ENCODE measurements at places on chromosomes 5 and 9.
A peak's percentile ranks its signal among the peaks of the same experiment; 100 is the strongest.

DNA sequence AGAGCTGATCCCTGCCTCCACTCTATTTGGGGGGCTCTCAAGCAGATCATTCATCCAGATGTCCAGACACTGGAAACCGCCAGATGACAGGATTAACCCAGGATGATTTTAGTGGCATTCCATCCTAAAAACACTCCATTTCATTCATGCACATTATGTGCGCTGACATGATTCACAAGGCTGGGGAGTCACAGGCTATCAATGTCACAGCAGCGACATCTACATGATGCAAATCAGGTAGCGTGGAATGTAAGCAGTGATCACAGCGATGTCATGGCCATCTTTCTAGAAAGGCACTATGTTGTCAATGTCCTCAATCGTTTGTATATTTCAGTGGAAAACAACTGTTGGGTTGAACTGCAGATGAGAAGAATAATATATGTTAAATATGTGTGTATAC, 331.5 kb upstream of the MSX2 start:
- no peak for DNase-seq

GRCh38 chr5:99239826-99240360, 311.1 kb upstream of the CHD1 start:
- no peak for DNase-seq

DNA sequence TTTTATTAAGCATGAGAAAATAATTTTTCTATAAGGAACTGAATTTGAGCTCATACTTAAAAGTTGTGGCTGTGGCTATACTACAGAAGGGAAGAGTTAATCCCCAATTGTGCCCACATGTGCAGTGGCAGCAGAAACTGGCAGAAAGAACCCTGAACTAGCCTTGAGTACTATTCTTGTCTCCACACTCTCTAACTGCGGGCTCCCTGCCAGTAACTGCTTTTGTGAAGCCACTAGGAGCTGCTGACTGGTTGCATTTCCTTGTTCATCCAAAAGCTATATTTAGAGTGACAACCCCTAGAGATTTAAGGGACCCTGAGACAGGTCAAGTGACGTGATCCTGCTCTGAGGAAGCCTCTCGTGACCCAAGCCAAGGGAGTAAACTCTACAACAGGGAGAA, 238.6 kb downstream of the ELAVL2 start:
- no peak for DNase-seq

DNA sequence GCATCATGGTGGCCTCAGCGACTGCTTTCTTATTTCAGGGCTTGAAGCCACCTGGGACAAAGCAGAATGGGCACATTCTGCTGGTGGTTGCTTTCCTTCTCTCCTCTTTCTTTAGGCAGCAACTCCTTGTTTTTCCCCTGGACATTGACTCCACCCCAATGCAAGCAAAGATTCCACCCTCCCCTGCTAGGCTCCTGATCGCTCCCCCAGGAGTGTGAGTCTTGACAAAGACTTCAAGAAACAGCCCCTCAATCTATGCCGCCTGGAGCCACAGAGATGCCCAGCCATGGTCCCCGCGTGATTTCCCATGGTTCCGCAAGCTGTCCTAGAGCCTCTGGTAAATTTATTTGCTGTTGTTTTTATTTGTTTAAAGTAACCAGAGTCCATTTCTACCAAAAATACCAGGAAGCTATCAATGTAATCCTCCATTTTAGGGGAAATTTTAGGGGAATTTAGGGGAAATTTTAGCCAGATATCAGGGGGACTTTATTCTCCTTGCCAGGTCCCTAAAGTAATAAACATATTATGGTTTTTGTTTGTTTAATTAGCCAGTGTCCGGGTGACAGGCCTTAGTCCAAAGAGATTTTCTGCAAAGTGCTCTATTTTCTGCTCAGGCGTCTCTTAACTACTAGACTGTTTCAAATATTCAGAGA, 2.3 kb downstream of the KCNMB1 start:
- DNase-seq = no peak

GRCh38 chr5:170612256-170612678, 108.4 kb downstream of the KCNIP1 start:
- no peak for DNase-seq

DNA sequence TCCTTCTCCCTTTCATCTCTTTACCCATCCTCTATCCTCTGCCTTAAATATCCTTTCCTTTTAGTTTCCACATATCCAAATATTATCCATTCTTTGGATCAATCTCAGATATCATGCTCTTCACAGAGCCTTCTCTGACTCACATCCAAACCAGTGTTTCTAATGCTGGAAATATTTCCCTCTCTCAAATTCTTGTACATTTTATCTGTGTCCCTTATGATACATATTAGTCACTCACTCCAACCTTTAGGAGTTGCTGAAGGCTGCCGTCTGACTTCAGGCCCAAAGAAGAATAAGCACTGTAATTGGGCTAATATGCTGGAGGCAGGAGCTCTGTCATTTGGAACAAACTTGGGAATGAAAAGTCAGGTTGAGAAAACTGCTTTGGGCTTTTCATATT, 156.4 kb upstream of the RUSC2 start:
- DNase-seq = no peak

DNA sequence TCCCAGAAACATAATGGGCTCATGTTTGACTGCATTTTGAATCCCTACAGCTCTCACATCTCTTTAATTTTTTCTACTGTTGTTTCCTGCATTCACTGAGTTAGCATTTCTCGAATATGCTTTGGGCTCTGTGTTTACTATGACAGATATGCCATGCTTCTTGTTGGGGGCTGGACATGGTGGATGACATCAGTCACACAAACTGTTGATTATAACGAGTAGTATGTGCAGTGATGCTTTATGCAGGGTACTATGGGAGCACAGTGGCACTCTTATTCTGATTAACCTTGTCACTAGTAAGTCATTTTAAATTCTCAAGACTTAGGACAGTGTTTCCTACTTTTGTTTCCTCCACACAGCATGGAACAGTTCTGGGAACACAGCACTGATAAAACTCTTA, 295.4 kb upstream of the ZNF608 start:
- no peak for DNase-seq

GRCh38 chr5:96931605-96932004, 4.3 kb upstream of the LNPEP start:
- DNase-seq = no peak

DNA sequence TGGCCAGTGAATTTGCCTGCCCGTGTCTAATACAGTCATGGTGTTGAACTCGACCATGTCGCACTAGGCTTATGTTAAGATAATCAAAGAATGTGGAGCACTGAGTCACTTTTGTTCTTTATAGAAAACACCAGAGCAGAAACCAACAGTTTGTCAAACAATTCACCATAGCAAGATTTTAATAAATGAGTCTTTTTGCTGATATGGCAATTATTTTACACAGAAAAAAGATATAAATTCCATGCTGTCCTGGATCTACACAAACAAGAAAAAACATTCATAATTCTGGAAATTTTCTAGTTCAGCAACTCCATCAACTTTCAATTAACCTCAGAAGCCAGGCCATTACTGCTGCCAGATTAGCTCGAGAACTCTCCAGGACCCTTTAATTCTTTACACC, 208.9 kb downstream of the ZNF608 start:
- no peak for DNase-seq

GRCh38 chr5:4772591-4772990, 367.5 kb upstream of the ADAMTS16 start:
- no peak for DNase-seq

DNA sequence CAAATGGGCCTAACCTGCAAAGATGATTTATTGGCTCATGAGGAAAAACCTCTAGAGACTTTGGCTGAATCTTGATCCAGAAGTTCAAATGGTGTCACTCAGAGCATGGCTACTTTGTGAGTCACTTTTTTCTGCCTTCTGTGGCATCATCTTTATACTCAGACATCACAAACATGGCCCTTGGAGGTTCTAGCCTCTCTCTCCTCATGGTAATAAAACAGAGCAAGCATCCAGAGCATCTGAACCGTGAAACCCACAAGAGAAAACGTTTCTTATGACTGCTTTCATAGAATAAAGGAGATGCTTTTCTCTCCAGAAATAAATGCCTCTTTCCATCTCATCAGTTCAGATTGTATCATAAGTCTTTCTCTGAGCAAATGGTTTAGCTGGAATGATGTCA, 780.3 kb downstream of the KCTD16 start:
- DNase-seq = no peak

DNA sequence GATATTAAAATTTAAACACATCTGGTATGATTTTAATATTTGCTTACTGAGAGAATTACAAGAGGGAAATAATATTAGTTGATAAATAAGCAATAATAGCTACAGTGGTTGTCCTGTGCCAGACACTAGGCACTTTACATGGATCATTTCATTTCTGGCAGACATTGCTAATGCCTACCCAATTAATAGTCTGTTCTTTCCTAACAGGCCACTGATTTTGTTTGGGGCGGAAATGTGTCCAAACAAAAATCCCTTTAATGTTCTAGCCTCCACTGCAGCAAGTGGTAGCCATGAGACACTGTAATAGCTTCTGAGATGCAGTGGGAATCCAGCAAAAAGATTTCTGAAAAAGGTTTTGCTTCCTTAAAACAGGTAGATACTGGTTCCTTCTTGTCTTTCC, 527.4 kb downstream of the CSNK1G3 start:
- no peak for DNase-seq

DNA sequence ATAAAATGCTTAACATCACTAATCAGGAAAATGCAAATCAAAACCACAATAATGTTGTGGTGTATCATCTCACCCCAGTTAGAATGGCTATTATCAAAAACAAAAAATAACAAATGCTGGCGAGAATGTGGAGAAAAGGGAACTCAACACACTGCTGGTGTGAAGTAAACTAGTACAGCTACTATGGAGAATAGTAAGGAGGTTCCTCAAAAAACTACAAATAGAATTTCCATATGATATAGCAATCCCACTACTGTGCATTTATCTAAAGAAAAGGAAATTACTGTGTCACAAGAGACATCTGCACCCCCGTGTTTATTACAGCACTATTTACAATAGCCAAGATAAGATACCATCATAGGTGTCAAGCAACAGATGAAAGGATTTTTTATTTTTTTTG, 214.5 kb upstream of the RASA1 start:
- peak; percentile 14 for DNase-seq

- DNase-seq = no peak
Observed at GRCh38 chr5:94422812-94423211, 195.6 kb downstream of the KIAA0825 start.

DNA sequence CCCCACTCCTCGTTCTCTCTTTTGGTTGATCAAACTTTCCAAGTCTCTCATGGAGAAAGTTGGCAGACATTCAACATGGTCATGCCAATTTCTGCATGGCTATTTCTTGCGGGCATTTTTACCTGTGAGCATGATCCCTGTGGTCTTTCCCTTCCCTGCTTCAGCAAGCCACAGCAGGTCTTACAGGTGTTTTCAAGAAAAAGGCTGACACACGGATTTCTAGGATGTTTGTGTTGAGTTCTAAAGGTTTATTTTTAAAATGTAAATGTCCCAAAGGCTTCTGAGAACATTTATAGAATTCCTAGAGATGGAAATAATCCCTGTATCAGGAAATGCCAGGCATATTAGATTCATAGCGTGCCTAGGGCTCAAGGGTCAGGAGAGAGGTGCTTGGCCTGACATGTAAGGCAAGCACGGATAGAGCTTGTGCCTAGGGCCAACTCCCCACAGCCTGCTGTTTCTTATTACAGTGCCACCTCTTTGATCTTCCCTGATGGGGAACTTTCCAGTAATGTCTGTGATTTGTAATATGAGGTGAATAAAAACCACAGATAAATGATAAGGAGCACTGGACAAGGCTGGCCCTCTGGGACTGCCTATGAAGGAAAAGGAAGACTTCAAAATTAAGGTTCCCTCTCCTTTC, 79.8 kb downstream of the MUSK start:
- no peak for DNase-seq

- DNase-seq = no peak
Observed at GRCh38 chr5:73911761-73912393, 285.9 kb downstream of the ARHGEF28 start.

DNA sequence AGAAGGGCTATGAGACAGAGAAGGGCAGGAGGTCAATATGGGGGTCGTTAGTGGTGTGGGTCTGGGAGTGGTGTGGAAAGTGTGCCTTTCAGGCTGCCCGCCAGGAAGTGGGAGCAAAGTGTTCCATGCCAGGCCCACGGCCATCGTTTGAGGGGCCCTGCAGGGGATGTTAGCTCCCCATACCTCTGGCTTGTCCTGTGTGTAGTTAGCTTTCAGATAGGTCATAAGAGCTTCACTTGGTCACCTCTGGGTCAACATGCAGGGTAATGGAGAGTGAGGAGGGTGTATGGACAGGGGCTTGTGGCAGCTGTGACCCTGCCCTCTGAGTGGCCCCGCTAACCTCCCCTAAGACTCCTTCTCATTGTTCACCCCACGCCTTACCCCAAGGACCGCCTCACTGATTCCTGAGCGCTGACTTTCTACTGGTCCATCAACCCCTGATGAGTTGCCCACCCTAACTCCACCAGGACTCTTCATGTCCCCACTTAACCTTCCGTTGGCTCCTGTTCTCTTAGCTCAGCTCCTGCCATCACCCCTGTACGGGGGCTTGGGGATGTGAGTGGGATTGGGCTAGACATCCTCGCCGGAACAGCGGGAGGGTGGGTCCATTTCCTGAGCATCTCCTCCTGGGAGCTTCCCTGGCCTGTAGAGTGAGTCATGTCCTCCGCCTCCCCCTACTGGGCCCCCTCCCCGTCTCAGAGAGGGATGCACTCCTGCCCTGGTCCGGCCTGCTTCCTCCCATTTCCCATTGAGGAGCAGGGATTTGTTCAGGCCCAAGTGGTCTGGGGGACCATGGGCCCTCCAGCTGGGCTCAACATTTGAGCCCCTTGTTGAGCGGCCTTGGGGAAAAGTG, 125.7 kb downstream of the FGF18 start:
- no peak for DNase-seq

GRCh38 chr5:151580239-151580638, 10.9 kb downstream of the FAT2 start:
- DNase-seq = no peak

- DNase-seq = no peak
Observed at GRCh38 chr5:133969654-133970324, 1.4 kb upstream of the C5orf15 start.

- no peak for DNase-seq
Observed at GRCh38 chr9:108972626-108973209, 38.5 kb downstream of the ABITRAM start.

GRCh38 chr5:77012601-77013000, 17.6 kb upstream of the AGGF1 start:
- DNase-seq = no peak

GRCh38 chr5:112576298-112576925, 157.3 kb upstream of the EPB41L4A start:
- no peak for DNase-seq

GRCh38 chr5:173795601-173796000, 92.5 kb upstream of the CPEB4 start:
- no peak for DNase-seq

GRCh38 chr9:116589392-116590354, 97.4 kb upstream of the TRIM32 start:
- no peak for DNase-seq

DNA sequence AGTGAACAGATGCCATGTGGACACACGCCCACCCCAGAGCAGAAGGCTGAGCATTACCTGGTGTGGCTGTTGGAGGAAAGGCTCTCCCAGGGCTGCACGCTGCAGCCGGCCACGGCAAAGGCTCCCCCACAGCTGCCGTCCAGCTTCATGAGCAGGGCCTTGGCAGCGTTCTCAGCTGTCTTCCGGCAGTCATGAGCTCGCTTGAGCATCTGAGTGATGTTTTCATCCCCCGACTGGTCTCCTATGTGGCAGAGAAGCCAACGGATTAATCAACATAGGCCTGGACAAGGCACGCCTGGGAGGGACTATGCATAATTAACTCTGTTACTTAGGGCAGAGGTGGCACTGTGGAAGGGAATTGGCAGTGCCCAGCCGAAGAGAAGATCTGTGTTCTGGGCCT, 87.3 kb downstream of the DCP2 start:
- no peak for DNase-seq

- DNase-seq = no peak
Observed at GRCh38 chr9:34744295-34745221, 34.6 kb upstream of the CCL21 start.

- DNase-seq = no peak
Observed at GRCh38 chr5:96691503-96692303, 29.5 kb downstream of the CAST start.
